ENCODE measurements at places on chromosomes 6 and 20.

- DNase-seq: peak; percentile 31
These were observed 330.8 kb upstream of the PREP start for GRCh38 chr6:105733556-105734162.

GRCh38 chr20:44279228-44279627 lies 31.8 kb downstream of the FITM2 start:
- DNase-seq: no peak

GRCh38 chr6:37369321-37370201 lies 15.8 kb downstream of the RNF8 start:
- no peak for DNase-seq

GRCh38 chr6:36769676-36770499 lies 69.4 kb downstream of the CPNE5 start:
- DNase-seq: no peak

DNA sequence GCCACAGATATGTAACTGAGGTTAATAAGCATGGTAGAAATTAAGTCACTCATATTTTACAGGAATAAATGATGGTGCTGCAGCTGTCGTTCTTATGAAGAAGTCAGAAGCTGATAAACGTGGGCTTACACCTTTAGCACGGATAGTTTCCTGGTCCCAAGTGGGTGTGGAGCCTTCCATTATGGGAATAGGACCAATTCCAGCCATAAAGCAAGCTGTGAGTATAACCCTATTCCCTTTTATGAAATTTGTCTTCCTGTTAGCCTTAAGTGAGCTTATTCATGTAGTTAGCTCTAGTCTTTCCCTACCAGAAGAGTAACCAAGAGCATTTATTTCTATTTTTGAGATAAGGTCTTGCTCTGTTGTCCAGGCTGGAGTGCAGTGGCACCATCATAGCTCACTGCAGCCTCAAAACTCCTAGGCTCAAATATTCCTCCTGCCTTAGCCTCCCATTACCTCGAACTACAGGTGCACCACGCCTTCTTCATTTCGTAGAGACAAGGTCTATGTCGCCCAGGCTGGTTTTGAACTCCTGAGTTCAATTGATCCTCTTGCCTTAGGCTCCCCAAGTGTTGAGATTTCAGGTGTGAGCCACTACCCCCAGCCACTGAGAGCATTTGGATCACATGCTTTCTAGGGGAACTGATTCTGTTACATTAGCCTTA lies 12.0 kb downstream of the TCP1 start:
- no peak for DNase-seq

- DNase-seq: no peak
These were observed 94.1 kb downstream of the HIVEP2 start for GRCh38 chr6:142850679-142851423.

GRCh38 chr6:13302291-13302690 lies 26.0 kb downstream of the TBC1D7 start:
- no peak for DNase-seq

GRCh38 chr6:152952045-152952444 lies 30.8 kb downstream of the FBXO5 start:
- DNase-seq: no peak

DNA sequence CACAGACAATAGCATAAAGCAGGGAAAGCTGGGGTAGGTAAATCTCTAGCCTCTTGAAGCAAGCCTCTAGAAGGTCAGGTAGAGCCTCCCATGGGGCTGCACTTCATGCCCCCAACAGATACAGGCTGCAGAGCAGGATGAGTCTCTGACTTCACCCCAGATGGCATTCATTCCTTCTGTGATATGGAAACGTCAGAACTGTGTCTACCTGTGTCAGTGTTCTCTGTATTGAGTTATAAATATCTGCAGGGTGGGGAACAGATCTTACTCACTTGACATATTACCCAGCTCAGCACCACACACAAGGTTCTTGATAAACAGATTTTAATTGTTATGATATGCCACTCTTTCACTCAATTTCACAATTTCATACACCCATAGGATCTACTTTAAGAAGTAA lies 2.1 kb downstream of the LGSN start:
- no peak for DNase-seq

GRCh38 chr20:45647441-45648050 lies 16.5 kb upstream of the WFDC9 start:
- no peak for DNase-seq

- DNase-seq: no peak
These were observed 156.1 kb upstream of the LRFN2 start for GRCh38 chr6:40743226-40743625.

DNA sequence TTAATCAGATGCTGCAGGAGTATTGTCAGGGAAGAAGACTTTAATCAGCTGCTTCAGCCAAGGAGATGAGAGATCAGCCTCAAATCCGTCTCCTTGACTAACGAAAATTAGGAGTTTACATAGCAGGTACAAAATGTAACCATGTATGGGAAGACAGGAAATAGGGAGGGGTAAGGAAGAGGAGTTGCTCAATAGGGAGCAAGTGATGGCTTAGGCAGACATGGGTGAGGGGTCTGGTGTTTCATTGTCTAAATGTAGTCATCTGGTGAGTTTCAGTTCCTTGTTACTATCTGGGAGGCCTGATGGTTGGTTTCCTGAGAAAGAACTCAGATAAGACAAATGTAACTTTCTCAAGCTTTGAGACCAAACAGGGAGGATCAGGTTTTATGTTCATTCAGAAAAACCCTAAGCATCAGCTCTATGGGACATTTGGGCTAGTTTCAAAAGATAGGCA lies 217.3 kb upstream of the SULF2 start:
- DNase-seq: no peak

GRCh38 chr6:63261820-63262219 lies 50.6 kb downstream of the FKBP1C start:
- no peak for DNase-seq

- DNase-seq: no peak
These were observed 49.2 kb downstream of the FYN start for GRCh38 chr6:111823831-111824607.

DNA sequence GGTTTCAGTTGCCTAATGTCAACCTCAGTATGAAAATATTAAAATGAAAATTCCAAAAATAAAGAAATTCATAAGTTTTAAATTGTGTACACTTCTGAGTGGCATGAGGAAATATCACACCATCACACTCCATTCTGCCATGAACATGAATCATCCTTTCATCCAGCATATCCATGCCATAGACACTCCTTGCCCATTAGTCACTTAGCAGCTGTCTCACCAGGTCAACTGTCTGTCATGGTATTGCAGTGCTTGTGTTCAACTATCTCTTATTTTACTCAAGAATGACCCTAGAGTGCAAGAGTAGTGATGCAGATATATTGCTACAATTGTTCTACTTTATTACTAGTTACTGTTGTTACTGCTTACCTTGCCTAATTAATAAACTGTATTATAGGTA lies 712.4 kb downstream of the EPHA7 start:
- DNase-seq: no peak

- DNase-seq: no peak
These were observed 221.0 kb upstream of the PDE10A start for GRCh38 chr6:165883851-165884640.

DNA sequence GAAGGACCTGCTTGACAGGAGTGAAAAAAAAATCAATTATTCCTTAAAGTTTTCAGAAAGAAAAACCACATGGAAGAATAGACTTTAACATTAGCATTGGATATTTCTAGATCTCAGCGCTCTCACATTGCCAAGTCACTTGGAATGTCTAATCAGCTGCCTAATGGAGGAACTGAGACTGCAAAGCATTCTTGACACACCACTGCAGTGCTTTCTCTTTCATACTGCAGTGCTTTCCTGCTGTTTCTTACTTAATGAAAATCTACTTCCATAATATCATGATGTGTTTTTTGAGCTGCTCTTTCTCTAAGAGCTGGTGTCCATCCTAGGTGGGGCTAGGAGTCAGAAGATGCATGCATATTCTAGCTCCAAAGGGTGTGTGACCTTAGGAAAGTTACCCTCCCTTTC lies 20.4 kb upstream of the MCM3 start:
- DNase-seq: no peak

DNA sequence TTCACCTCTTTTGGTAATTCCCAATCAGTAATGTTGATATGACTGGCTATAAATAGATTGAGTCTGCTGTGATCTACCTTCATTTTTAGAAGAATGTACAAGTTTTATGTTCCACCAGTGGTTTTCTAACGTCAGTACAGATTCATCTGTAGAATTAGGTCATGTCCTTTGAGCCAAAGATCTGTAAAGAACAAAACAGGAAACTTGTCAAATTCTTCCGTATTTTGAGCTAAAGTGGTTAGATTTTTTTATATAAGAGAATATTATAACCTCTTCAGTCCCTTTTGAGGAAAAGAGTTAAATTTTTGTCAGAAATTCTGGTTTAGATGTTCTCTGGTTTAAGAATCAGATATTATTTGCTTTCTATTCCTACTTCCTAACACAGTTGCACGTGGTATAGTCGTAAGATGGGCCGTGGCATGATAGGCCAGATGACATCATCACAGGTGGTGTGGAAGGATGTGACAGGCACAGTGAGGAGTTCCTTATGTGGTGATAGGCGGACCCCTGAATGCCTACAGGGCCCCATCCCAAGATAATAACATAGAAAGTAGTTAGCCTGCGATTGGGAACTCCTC lies 62.3 kb downstream of the SNX9 start:
- DNase-seq: no peak

DNA sequence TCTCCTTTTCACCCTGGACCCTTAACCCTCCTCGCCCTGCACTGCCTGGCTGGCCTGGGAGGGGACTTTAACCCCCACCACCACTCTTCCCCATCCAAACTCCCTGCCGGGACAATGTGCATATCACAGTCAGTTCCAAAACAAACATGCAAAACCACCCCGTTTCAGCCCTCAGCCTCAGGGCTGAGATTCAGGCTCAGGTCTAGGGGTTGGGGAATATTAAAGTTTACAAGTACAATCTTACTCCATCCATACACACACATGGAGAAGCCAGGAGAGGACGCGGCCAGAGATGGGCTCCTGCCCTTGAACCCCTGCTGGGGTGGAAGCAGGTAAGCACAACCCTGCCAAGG lies 534 bp downstream of the KIAA1755 start:
- DNase-seq: no peak

Data from NCI-H748 treated with DMSO at 0.1 percent for 48 hours (cell line).